ENCODE measurements at places on chromosomes 3 and 15.

DNA sequence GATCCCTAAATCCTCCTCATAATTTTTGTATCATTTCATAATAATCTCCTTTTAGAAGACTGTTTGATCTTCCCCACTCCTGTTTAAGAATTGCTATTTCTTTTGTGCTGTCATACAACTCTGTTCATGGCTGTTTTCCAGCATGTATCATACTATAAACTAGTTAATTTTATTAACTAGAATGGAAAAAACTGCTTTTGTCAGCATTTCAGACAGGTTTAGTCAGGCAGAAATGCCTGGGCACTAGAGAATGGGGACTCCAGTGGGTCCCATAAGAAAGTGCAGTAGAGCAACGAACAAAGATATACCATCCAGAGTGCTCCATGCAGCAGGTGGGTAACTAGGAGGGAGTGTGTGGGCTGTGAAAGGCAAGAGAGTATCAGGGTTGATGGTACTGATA is 523.9 kb downstream of the PLOD2 start:
- DNase-seq = no peak

DNA sequence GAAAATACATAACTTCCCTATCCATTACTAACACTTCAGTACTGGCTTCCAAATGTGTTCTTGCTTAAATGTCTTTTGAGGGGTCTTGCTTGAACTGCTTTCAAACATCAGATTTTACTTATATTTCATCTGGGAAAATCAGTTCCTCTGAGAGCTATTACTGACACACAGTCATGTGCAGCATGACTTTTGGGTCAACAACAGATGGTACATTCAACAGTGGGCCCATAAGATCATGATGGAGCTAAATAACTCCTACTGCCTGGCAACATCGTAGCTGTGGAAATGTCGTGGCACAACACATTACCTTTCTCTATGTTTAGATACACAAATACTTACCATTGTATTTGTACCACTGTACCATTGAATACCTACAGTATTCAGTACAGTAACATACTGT is 43.8 kb downstream of the WWTR1 start:
- no peak for DNase-seq

DNA sequence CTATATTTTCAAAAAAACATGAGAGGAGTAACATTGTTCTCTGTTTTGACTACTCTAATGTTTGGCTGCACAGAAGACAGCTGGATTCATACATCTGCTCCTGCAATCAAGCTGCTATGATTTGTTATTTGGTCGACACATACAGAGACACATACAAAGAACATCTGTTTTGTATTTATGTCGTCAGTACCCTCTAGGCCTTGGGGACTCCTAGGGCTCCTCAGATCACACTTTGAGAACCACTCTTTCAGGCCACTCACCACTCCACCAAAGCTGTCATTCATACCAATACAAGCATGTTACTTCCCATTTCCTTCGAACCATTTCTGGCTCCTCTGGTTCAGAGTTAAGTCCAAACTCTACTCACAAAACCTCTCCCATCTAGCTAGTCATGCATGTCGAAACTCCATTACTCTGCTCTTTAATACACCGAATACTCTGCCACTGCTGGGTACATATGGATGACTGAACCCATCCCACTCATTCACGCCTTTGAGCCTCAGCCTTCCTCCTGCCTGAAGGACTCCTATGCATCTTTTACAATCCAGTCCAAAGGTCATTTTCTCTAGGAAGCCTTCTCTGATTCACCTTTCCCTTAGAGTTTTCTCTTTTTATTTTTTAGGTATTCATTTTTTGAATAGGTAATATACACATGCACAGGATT is 102.9 kb upstream of the ARHGEF3 start:
- peak; percentile 53 for DNase-seq

GRCh38 chr3:66567077-66567476 is 66.3 kb upstream of the LRIG1 start:
- DNase-seq = no peak

GRCh38 chr3:172073262-172073915 is 34.0 kb downstream of the FNDC3B start:
- no peak for DNase-seq

DNA sequence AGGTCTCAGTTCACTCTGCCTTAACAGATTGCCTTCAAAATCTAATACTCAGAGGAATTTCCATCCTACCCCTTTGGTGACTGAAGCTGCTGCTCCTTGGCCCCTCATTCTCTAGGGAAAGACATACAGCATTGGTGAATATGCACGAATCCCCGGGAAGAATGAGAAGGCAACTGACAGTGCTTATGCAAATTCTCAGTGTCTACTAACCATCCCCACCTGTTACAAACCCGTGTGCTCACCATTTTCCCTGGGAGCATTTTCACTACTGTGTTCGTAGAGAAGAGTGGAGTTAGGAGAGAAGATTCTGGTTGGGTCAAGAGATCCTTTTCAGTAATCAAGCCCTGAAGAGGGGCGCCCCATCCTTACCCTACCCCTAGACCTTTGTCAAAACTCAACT is 37.7 kb downstream of the SYNM start:
- DNase-seq = no peak

GRCh38 chr3:28080716-28081115 is 160.7 kb upstream of the CMC1 start:
- DNase-seq = no peak

GRCh38 chr3:69739204-69740102 is at the start of gene MITF:
MITF (plus strand) TSS chr3:69739464; CDS start chr3:69739598, 134 bp downstream.
- DNase-seq = peak; percentile 95

DNA sequence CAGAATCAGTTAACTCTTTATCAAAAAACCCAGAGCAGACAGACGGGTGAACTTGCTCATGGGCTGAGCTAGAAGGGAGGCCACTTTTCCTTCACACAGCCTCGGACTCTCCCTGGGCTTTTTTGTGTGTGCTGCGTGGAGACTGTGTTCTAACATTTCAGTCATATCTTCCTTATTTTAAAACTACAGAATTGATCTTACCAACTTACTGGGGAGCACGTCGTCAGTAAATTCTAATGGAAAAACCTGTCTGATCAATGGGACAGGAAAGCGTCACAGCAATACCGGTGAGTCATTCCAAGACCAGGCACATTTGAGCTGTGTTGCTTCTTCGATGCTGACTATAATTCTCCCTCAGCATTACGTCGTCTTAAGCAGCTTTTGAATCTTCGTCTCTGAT is 145.1 kb downstream of the LPP start:
- DNase-seq = no peak

DNA sequence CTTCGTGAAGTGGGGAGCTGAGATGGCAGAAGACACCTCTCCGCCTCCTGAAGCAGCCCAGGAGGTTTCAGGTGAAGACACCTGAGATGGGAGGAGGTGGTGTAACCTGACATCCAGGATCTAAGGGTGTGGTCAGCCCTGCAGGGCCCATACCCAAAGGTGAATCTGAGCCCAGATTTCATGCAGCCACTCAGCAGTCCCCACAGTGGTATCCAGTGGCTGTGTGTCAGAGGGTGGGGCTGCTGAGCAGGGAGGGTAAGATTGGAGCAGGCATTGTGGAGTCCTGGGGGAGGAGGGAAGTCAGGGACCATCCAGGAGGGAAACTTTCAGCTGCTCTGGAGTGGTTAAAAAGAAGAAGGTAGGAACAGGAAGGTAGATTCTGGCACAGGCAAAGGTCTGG is 46.0 kb upstream of the SMAD6 start:
- no peak for DNase-seq

DNA sequence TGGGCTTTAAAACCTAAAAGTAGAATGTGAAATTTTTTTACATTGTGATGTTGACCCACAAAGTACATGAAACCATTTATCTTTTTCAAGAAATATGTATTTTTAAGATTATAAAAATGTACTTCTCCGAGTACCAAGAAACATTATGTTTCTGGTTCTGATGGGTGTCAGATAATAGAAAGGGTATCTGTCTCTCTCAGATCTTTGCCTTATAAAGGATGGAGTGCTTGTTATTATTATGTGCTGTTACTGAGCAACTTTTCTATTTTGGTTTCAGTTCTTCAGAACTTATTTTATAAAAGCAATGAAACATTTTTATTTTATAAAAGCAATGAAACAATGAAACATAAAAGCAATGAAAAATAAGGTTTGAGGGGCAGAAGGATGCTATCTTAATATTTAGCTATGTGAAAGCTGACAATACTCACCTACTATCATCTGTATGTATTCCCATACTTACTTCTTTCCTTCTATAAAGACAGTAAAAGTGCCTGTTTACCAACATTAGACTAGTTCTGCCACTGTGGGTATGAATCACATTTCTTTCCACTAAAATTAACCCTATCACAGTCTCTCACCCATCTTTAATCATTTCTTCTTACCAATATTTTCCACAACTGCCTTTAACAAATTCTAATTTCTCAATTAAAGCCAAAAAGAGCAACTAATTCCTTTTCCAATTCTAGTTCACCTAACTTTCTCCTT is 540.7 kb upstream of the KCNMB2 start:
- DNase-seq = no peak

- DNase-seq = no peak
Measured at GRCh38 chr3:22537560-22537959, 665.6 kb upstream of the UBE2E2 start.

Data from SK-N-SH (cell line).